Lung microvascular endothelial cell (primary cell): ENCODE measurements at places on chromosomes 3 and 15.

DNA sequence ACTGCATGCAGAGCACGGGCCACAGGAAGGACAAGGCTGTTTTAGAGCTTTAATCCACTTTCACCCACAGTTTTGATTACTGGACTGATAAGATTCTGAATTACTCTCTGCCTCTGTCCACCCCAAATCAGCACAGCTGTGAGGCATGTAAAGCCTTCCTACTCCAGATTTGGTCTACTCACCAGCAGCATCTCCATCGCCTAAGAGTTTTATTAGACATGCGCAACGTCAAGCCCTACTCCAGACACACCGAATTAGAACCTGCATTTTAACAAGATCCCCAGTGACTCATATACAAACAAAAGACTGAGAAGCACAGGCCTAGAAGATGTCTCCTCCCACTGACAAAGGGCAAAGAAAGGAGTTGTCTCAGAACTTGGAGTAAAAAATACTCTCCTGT, 221.2 kb downstream of the TUSC7 start:
- DNase-seq = peak; percentile 40

GRCh38 chr3:100420885-100421284, 19.5 kb downstream of the LNP1 start:
- DNase-seq = no peak

- no peak for DNase-seq
These were observed 43.8 kb upstream of the ADAMTSL3 start for GRCh38 chr15:83610132-83610531.

DNA sequence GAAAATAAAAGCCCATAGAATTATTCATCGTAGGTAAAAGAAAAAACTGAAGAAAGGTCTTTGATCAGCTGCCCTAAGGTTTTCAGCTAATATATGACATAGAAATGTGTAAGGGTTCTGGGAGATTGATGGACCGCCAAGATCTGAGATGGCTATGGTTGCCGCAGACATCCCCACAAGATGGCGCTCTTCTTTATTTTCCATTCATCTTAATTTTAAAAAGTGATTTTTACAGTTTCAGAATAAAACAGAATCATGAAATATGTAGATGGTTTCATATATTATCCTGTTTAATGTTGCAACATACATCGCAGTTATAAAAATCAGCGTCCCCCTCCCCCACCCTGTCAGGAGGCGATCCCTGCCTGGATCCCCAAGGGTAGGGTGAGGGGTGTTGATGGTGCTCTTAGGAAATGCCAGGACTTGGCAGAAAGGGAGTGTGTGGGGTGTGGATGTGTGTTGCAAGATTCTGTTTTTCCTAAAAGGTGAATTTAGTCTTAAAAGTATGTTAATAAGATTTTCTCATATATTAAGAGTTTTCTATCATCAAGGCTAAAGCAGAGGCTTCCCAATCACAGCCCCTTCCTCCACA, 68.8 kb downstream of the ANXA2 start:
- peak; percentile 57 for DNase-seq

- DNase-seq = peak; percentile 52
These were observed 4.2 kb upstream of the NPHP3 start for GRCh38 chr3:132726341-132726823.

GRCh38 chr15:81939604-81940440, 106.0 kb downstream of the MEX3B start:
- DNase-seq = peak; percentile 69

DNA sequence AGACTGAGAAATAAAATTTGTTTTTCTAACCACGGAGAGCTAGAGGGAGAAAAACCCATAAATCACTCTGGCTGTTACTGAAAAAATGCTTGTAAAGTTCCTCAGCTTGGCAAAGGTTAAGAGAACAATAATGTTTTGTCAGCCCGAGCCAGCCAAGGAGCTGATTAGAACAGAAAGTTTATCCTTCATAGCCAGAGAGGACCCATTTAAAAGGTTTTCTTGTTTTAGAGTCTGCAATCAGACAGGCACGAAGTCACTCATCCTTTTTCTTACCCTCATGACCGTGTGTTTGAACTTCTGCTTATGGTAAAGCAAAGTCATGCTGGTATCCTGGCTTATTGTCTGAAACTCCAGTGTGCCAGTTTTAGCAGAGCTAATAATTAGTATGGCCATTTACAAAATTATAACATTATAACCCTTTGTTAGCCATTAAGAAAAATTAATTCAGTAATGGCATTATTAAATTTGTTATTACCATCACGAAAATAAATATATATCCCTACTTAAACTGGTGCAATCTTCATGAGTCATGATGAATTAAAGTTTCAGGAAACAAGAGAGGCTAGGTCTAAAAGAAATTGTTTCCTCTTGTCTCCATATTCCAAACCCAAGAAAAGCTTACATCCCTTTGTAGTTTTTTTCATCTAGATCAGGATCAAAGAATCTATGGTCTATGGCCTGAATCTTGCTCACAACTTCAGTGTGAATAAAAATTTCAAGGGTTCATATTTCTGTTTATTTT, 13.5 kb upstream of the STXBP5L start:
- no peak for DNase-seq

GRCh38 chr15:92443381-92443780, 49.7 kb downstream of the ST8SIA2 start:
- DNase-seq = no peak

DNA sequence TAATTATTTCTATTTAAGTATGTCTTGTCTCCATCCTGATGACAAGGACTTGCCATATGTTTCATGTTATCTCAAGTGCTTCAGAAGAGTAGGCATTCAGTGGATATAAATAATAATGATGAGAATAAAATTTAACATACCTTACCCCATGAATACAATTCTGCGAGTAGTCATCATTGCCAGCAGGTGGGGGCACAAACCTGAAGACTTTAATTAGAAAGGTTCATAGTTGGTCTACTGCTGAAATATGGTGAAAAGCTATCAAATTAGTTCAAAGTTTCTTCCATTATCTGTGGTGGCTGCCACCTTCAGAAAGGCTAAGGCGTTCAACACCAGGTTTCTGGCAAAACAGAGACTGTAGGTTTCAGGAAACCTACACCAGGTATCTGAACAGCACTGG, 100.9 kb downstream of the P3H2 start:
- peak; percentile 58 for DNase-seq

GRCh38 chr3:184545769-184546168, 15.8 kb upstream of the EPHB3 start:
- DNase-seq = no peak

DNA sequence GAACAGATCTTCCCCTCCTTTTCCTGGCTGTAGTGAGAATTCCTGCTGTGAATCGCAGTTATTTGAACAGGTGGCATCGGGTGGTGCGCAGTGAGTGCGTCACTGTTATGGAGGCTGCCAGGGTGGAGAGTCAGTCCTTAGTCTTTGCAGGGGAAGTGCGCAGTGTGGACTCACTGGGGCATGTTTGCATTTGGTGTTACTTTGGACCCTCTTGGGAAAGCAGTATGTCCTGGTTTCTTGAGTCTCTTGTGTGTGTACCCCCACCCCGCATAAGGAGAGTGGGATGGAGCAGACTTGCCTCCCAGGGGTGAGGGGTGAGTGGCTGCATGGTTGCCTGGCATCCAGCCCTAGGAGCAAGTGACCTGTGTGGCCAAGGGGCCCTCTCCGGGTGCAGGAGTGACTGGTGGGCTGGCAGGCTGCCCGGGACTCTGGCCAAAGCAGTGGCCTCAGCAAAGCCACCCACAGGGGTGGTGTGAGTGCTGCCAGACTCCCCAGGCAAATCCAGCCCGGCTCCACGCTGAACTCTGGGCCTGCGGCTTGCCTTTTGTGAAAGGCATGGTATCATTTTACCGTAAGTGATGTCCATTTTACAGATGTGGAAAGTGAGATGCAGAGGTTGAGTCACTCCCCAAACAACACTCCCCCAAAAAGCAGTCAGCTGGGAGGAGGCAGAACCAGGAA, 46.4 kb downstream of the DNASE1L3 start:
- DNase-seq = peak; percentile 39

DNA sequence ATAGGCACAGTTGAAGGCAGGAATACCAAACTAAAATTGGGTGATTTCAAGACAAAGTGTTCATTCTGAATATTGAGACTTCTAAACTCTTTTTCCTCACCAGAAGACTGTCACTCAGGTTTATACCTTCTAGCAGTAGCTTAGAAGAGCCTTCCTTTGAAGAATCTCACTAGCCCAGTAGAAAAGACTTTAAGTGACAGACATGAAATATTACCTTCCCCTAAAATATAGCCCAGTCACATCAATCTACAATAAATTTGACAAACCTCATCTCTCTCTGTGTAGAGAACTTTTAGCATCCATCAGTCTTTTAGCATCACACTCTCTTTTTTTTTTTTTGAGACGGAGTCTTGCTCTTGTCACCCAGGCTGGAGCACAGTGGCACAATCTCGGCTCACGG, 97.5 kb downstream of the HERC1 start:
- no peak for DNase-seq

- DNase-seq = no peak
These were observed 167.3 kb downstream of the SQOR start for GRCh38 chr15:45802140-45802539.

GRCh38 chr3:197750858-197751737, 1.4 kb downstream of the FYTTD1 start:
- DNase-seq = peak; percentile 51

- DNase-seq = no peak
These were observed 358.3 kb upstream of the CFAP20DC start for GRCh38 chr3:59408047-59408624.

DNA sequence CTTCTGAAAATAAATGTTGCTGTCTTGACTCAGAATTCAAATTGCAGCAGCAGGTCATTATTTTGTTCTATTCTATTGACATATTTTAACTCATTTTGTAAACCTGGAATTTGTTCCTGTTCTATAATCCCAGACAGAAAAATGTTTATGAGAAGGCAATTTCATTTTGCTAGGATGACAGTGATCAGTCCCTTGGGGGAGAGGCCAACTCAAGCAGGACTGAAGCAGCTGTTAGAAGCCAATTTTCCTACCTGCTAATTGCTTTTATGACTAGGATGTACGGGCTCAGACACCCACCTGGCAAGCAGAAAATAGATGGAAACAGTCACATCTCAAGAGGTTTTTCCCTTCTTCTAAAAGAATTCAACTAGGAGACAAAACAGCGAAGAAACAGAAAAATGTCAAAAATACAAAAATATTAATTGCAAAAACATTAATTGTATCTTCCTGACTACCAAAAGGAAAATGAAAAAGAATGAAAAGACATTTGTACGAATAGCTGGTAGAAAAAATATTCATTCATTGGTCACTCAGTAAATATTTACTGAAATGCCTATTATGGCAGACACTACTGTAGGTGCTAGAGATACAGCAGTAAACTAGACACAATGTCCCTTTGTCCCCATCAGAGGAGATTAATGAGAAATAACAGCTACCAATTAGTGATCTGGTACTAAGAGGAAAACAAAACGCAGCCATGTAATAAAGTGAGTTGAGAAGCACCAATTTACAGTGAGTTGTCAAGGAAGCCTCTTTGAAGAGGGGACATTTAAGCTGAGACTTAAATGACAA, 73.5 kb downstream of the PEAK1 start:
- DNase-seq = no peak

DNA sequence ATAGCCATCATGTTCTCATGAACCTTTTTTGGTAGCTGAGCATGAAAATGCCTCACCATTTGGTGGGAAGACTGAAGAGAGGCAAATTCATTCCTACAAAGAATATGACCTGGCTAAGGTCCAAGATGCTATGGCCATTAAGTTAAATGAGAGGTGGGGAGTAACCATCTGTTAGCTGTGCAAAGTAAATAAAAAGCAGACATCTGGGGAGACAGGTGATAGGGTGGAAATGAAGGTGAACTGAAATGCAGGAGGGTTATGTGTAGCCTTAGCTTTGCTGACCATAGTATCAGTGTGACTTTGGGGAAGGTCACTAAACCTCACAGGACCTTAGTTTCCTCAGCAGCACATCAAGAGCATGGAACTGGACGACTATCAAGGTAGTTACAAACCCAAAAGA, 111.0 kb upstream of the STRIT1 start:
- DNase-seq = no peak

DNA sequence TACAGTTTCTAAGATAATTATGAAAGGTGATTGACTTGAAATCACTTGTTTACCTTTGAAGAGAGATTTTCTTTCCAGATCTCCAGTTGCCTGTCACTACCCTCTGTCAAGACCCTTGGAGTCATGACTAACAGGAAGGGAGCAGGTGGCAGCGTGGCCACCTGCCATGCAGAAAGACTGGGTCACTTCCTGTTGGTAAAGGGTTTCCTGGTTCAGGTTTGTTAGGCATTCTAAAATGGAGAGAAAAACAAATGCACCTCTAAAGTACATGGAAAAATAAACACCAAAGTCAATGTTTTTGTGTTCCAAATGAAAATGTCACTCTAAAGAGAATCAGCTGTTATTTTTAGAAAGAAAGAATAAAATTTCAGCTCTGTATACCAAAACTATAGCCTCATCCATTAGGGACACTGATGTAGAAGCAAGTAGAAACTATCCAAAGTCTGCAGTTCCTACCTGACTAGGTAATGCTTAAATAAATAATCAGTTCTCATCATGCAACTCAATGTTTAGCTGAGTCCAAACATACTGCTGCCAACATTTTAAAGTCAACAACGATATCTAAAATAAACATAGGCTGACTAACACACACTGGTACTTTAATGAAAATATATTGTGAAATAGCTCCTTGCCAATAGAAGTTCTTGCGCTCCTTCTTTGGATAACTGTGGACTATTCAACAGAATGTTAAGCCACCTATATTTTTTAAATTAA, 23.9 kb upstream of the TM4SF1 start:
- peak; percentile 43 for DNase-seq

- DNase-seq = no peak
These were observed 105.7 kb downstream of the LRRK1 start for GRCh38 chr15:101024706-101025500.

DNA sequence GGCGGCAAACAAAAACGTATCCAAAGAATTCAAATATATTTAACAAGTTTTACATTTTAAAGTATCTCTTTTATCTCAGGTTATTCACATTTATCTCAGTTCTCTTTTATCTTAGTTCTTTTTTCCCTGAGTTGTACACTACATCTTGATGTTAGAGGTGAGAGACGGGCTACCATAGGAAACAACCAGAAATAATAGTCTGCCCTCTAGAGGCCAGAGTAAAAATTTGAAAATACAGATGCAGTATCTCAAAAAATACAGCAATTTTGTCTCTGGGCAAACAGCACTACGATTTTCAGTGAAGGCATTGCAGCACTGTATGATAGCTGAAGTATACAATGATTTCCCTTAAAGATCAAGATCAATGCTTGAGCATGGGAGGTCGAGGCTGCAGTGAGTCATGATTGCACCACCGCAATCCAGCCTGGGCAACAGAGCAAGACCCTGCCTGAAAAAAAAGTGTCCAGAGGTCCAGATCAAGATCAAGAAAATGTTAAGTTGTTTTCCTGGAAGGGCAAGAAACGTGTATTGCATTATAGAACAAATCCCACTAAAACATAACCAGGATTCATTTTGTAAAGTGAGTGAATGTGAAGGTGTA, 82.6 kb upstream of the ATP11B start:
- peak; percentile 14 for DNase-seq

GRCh38 chr3:108406661-108407206, 103.7 kb downstream of the MYH15 start:
- DNase-seq = peak; percentile 65

- DNase-seq = peak; percentile 43
These were observed 45.5 kb downstream of the NEK11 start for GRCh38 chr3:131072099-131072559.

- peak; percentile 83 for DNase-seq
These were observed 101.5 kb downstream of the FBLN2 start for GRCh38 chr3:13650210-13651056.
